Endothelial cell of umbilical vein (primary cell): ENCODE measurements at places on chromosomes 2 and 18.

GRCh38 chr2:241865957-241866789, 3.4 kb upstream of the RTP5 start:
- H3K27me3 ChIP-seq, result no peaks in the 10 kb centered on the region
- DNase-seq, result peak; percentile 17
- H3K4me3 ChIP-seq, result no peak overlapping the region
- no peaks in the 10 kb centered on the region for H3K36me3 ChIP-seq

DNA sequence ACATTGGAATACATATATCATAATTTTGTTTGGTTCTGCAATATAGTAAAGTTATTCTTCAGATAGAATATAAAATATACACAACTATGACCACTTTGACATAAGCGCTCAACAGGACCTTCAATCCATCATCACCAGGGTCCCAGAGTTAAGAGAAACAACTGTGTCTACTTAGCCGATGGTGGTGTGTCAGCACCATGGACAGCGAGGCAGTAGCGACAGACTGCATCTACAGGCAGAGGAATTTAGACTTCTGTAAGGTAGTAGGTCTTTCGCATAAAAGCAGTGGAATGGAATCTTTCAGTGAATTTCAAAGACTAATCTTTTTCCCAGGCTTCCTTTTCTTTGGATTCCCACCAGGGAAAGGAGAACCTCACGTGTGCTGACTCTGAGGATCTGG, 20.5 kb upstream of the LRPPRC start:
- DNase-seq, result peak; percentile 48
- H3K4me1 ChIP-seq, result no peaks in the 10 kb centered on the region

- no peaks in the 10 kb centered on the region for H3K27me3 ChIP-seq
- no peaks in the 10 kb centered on the region for H3K4me1 ChIP-seq
- no peak overlapping the region for H3K4me3 ChIP-seq
- H3K36me3 ChIP-seq, result peaks cover 2% of the 10 kb centered on the region
Measured at GRCh38 chr2:203463266-203463678, 71.8 kb downstream of the RAPH1 start.

GRCh38 chr2:200665626-200666453, 80.0 kb downstream of the AOX1 start:
- peaks cover 6% of the 10 kb centered on the region for H3K27me3 ChIP-seq
- no peak for DNase-seq
- H3K36me3 ChIP-seq, result no peaks in the 10 kb centered on the region
- no peak overlapping the region for H3K4me3 ChIP-seq
- H3K27ac ChIP-seq, result no peak overlapping the region

GRCh38 chr2:170030040-170030439, 147.9 kb upstream of the MYO3B start:
- H3K4me1 ChIP-seq, result no peaks in the 10 kb centered on the region
- no peak overlapping the region for H3K27ac ChIP-seq
- H3K36me3 ChIP-seq, result no peaks in the 10 kb centered on the region
- no peaks in the 10 kb centered on the region for H3K27me3 ChIP-seq

GRCh38 chr2:131151398-131151797, 46.3 kb downstream of the PLEKHB2 start:
- no peak overlapping the region for H3K4me3 ChIP-seq
- no peaks in the 10 kb centered on the region for H3K4me1 ChIP-seq
- peaks cover 3% of the 10 kb centered on the region for H3K36me3 ChIP-seq
- no peak for DNase-seq

- H3K27ac ChIP-seq, result no peak overlapping the region
- peak; percentile 9 for DNase-seq
- no peaks in the 10 kb centered on the region for H3K27me3 ChIP-seq
- H3K4me3 ChIP-seq, result no peak overlapping the region
Measured at GRCh38 chr2:124027182-124027581, 2.1 kb downstream of the CNTNAP5 start.

- no peak overlapping the region for H3K27ac ChIP-seq
- H3K4me1 ChIP-seq, result peaks cover 3% of the 10 kb centered on the region
- no peak for DNase-seq
- H3K4me3 ChIP-seq, result no peak overlapping the region
- H3K27me3 ChIP-seq, result no peaks in the 10 kb centered on the region
- no peaks in the 10 kb centered on the region for H3K36me3 ChIP-seq
Measured at GRCh38 chr2:152710713-152711112, 6.5 kb downstream of the PRPF40A start.

GRCh38 chr2:46036929-46037328, 260.3 kb upstream of the EPAS1 start:
- no peaks in the 10 kb centered on the region for H3K36me3 ChIP-seq

GRCh38 chr2:219285894-219286425, 6.8 kb downstream of the DNAJB2 start:
- H3K27ac ChIP-seq, result no peak overlapping the region
- no peaks in the 10 kb centered on the region for H3K4me1 ChIP-seq
- no peak for DNase-seq
- peaks cover 1% of the 10 kb centered on the region for H3K27me3 ChIP-seq

DNA sequence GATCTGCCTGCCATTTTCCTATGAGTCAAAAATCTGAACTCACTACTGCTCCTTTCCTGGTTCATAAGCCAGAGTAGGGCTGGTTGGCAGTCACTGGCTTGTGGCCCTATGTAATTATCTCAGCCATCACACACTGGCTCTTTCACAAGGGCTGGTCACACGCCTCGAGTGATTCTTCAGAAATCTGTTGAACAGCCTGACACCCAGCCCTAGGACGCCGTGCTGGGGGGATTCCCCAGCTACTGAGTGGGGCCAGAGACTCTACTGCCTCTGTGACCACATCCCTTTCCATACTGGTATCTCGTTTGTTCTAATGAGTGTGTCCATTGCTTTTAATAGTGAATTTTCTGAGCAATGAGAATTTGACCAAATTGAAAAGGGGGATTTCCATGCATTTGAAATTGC, 45.8 kb upstream of the RBM44 start:
- H3K27ac ChIP-seq, result no peak overlapping the region
- no peaks in the 10 kb centered on the region for H3K27me3 ChIP-seq
- no peaks in the 10 kb centered on the region for H3K4me1 ChIP-seq
- H3K36me3 ChIP-seq, result peaks cover 47% of the 10 kb centered on the region

DNA sequence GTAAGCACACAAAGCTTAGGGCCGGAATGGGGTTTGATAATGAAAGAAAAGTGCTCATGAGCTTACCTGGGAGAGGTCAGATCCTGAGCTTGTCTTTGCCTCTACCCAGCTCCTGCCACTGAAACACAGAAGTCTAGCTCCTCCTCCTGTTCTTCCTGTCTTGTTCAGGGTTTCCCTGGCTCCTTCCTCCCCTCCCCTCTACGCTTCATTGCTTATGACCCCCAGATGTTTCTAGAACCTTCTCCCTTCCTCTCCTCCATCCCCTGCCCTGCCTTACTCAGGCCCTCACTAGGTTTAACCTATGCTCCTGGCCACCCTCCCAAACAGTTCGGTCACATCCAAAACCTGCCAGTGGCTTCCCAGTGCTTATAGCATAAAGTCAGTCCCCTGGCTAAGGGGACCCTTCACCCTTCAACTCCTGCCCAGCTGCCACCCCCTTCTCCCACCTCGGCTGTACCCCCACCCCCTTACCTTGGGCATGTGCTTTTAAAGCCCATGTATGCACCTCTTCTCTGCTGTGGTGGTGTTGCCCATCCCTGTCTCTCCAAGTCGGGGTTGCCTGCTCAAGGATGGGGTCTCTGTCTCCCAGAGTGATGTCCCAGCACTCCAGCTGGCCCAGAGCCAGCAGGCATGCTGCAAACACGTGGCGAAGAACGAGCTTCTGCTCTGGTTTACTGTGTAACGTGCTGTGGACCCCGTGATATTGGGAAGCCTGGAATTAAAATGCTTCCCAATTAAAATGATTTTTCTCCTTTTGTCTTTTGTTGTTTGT, 233.6 kb downstream of the TPGS2 start:
- H3K27ac ChIP-seq, result no peak overlapping the region
- no peaks in the 10 kb centered on the region for H3K4me1 ChIP-seq
- no peak for DNase-seq

DNA sequence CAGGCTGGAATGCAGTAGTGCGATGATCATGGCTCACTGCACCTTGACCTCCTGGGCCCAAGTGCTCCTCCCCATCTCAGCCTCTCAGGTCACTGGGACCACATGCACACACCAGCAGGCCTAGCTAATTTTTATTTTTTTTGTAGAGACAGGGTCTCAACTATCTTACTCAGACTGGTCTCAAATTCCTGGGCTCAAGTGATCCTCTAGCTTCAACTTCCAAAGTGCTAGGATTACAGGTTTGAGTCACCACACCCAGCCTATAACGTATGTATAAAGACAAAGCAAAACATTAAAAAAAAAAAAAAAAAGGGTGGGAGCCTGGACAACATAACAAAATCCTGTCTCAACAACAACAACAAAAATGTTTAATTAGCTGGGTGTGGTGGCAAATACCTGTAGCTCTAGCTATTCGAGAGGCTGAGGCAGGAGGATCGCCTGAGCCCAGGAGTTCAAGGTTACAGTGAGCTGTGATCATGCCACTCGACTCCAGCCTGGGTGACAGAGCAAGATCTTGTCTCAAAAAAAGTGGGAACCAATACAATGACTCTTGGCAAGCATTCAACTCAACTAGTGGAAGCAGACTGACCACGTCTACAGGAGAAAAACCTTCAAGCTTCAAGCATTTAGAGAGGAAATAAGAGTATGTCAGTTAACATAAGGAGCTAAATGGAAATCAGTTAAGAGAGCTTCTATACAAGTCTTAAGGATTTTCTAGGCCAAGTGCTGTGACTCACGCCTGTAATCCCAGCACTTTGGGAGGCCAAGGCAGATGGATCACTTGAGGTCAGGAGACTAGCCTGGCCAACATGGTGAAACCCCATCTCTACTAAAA, 2.6 kb downstream of the GTF3C2 start:
- no peak overlapping the region for H3K27ac ChIP-seq
- DNase-seq, result no peak
- peaks cover 16% of the 10 kb centered on the region for H3K4me1 ChIP-seq
- no peak overlapping the region for H3K4me3 ChIP-seq

DNA sequence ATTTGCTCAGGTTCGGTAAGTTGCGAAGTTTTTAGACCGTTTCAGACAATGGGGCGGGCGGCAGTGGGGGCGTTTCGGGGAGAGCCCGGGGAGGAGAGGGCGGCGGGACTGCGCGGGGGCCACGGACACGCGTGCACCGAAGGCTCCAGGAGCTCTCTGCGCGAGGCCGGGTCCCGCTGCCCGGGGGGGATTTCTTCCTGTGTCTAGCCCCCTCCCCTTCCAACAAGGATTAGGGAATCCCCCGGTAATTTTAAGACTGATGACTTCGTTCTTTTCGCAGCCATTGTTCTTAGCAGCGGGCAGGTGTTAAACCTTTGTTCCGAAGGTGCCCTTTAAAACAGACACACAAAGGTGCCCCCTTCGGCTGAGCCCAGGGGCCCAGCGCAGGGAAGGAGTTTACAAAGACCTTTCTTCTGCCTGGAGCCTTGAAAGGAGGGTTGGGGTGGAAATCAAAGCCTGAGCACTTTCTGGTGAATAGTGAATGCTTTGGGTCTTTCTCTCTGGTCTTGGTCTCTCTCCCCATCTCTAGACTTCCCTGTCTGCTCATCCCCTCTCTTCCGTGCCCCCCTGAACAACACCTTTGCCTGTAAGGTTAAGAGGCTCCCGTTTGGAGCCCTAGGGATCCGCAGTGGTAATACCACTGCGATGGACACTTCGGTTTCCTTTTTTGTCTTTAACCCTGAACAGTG, 2.1 kb downstream of the TRIB2 start:
- H3K27me3 ChIP-seq, result no peaks in the 10 kb centered on the region
- peaks cover 30% of the 10 kb centered on the region for H3K4me1 ChIP-seq
- H3K27ac ChIP-seq, result peak overlapping the region; percentile 39
- H3K4me3 ChIP-seq, result peak overlapping the region; percentile 95
- DNase-seq, result peak; percentile 30

DNA sequence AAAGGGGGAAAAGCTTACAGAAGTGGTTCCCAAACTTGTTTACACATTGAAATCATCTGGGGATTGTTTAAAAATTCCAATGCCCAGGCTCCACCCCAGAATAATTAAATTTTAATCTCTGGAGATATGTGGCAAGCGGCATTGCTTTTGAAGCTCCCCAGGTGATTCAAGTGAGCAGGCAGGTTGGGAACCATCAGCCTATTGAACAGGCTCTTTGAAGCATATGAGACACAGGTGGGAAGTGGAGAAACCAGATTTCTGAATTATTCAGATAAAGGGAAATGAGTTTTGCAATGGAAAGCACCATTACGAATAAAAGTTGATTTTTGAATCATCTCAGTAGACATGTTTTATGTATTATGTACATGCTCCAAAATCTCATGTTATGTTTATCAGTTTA, 57.6 kb upstream of the NOSTRIN start:
- no peak for DNase-seq
- no peaks in the 10 kb centered on the region for H3K36me3 ChIP-seq
- H3K27me3 ChIP-seq, result no peaks in the 10 kb centered on the region
